ENCODE measurements at places on chromosomes 11 and 22.
A peak's percentile ranks its signal among the peaks of the same experiment; 100 is the strongest.

- DNase-seq = no peak
These were observed 811 bp downstream of the LRRC4C start for GRCh38 chr11:41458641-41459040.

DNA sequence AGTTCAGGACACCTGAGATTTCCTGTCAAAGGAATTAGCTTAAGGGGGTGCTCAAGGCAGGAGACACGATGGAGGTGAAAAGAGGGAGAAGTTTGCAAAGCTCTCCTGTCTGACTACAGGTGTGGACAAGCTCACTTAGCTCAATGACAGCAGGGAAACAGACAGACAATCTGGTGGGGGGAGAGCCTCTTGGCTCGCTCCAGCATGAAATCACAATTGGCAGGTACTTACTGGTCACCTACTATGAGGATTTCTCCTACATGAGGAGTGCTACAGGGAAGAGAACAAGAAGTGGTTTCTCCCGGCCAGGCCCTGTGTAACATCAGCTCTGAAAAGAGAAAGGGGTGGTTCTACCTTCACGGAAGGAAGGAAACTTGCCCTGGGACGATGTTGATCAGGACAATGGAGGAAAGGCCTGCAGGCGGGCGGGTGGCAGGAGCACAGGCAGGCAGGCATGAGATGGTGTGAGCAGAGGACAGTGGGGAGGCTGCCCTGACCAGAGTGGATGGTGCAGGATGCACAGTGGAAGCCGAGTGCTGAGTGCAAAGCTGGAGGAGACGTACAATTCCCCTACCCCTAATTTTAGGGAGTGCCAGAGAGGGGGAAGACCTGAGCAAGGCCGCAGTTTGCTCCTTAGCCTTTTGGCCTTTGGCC is 57.9 kb upstream of the CRTAM start:
- DNase-seq = no peak

GRCh38 chr22:28333088-28333487 is 346.6 kb downstream of the TTC28 start:
- DNase-seq = no peak

GRCh38 chr11:63970902-63971301 is 3.5 kb upstream of the COX8A start:
- DNase-seq = no peak

DNA sequence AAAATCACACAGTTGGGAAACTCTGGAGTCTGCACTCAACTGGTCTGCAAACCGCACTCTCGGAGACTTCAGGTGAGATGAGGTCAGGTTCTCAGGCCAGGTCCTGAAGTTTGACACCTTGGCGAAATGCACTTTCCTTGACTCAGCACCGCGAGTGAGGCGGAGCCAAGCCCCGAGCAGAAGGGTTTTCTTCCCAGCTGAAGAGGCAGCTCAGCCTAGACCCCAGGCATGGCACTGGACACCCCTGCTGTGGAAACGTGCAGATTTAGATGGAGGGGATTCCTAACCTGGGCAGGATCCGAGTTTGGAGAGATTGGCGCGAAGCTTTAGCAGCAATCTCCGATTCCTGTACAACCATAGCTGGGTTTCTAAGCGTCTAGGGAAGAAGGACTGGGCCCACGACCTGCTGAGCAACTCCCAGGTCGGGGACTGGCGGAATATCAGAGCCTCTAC is 835 bp upstream of the MYOD1 start:
- DNase-seq = no peak

DNA sequence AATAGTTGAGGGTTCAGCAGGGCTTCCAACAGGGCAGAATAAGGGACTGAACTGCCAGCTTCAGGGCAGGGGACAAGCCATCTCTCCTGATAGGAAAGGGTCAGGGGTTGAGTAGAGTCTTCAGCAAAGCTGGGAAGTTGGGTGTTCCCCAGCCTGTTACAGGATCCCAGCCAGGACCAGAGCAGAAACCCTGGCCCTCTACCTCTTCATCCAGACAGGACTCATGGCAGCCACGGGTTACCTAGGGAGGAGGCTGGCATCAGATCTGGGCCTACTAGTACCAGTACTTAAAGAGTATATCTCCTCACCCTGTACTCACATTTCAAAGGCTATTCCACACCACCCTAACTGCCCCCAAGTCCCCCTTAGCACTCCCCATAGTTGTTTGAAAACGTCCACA is 2.4 kb upstream of the TAF10 start:
- no peak for DNase-seq

GRCh38 chr11:67260406-67260805 is 5.9 kb upstream of the GRK2 start:
- no peak for DNase-seq

- no peak for DNase-seq
These were observed 56.6 kb downstream of the CCDC81 start for GRCh38 chr11:86431258-86431657.

GRCh38 chr11:4466871-4467442 is 15.5 kb upstream of the OR52K1 start:
- no peak for DNase-seq

- DNase-seq = no peak
These were observed 1.6 kb downstream of the BSX start for GRCh38 chr11:122979815-122980595.

DNA sequence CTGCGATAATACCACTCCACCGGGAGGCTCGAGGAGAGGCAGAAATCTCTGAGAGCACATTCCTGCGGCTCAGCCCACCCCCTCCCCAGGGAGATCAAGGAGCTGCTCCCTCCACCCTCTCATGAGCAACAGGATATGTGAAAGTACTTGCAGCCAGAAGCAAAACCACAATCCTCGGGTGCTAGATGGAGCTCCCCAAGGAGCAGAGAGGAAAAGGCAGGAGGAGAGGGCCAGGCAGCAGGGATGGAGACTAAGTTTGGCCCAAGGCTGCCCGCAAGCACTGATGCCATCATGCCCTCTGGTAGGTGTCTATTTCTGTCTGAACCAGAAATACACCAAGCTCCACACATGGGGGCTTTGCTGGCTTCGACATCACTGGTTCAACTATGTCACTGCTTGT is 22.3 kb downstream of the VPS37C start:
- no peak for DNase-seq

- DNase-seq = no peak
These were observed at the start of gene ETS1 for GRCh38 chr11:128587415-128587814. Gene ETS1 (minus strand): TSS chr11:128587558. CDS start chr11:128573130, 14,428 bp downstream.

DNA sequence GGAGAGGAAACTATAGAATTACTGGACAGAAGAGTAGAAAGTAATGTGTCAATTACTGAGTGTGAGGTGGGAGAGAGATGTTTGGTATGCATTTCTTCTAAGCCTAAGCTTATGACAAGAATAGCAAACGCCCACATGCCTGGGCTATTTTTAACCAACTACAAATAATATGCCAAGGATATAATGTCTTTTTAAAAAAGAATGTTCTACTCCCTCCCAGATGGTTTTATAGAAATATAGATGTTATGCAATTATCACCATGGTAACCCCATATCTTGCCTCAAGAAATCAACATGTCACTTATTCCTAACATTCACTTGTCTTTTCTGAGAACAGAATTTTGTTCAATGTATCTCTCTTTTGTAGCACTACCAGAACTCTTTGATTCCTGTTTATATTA is 996.7 kb upstream of the CHORDC1 start:
- no peak for DNase-seq

DNA sequence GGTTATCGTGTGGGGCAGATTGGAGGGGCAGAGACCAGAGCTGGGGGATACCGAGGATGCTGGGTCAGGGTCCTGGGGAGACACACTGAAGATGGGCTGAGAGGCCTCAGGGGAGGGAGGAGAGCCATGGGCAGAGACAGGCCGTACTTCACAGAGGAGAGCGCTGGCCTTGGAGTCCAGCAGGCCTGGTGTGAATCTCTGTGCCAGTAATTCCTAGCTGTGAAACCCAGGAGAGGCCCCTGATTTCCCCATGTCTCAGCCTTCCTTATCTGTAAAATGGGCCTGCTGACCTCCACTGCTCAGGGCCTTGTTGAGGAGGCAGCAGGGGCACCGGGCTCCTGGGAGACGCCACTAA is 23.4 kb downstream of the CACNA1I start:
- no peak for DNase-seq

DNA sequence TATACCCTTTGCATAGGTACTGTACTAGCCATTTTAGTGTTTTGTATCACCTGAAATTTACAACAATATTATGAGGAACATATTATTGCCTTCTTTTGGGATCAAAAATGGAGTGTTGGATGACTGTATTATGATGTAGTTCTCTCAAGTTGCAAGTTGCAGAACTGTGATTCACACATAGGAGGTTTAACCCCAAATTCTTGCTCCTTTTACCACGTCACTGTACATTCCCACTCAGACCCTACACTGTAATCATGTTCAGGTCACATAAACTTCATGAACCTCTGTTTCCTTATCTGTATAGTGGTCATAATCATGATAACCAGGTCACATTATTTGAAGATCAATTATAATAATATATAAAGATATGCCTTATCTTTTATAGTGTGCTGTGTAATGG is 925.1 kb upstream of the TENM4 start:
- DNase-seq = no peak

GRCh38 chr11:95153857-95154246 is 64.2 kb downstream of the ENDOD1 start:
- no peak for DNase-seq

DNA sequence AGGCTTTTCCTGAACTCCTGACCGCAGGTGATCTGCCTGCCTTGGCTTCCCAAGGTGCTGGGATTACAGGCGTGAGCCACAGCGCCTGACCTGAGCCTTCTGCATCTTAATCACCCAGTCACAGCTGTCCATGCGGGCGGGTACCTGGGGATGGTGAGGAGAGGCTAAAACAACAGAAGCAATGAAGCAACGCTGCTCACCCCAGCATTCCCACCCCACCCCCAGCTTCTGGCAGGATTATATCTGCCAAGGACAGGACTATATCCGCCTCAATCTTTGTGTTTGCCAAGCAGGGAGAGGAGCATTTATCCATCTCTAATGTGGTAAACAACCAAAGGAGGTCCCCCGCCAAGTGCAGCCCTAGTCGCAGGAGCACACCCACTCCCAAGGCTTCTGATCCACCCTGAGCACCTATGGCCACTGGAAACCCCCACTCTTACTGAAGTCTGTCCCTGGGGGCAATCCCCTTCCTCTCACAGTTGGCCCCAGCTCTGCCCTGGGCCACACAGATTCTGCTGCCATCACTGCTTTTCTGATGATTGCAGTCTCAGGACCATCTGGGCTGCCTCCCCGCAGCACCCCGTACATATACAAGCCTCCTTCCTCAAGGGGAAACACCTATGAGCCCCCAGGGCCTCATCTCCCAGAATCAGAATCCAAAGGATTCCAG is 8.8 kb upstream of the LGALS2 start:
- no peak for DNase-seq

GRCh38 chr11:2788168-2789071 is 88.6 kb upstream of the KCNQ1OT1 start:
- peak; percentile 55 for DNase-seq

- DNase-seq = no peak
These were observed 774 bp downstream of the APOBEC3D start for GRCh38 chr22:39021552-39022250.

- no peak for DNase-seq
These were observed 23.8 kb downstream of the SLC6A5 start for GRCh38 chr11:20623252-20623651.

DNA sequence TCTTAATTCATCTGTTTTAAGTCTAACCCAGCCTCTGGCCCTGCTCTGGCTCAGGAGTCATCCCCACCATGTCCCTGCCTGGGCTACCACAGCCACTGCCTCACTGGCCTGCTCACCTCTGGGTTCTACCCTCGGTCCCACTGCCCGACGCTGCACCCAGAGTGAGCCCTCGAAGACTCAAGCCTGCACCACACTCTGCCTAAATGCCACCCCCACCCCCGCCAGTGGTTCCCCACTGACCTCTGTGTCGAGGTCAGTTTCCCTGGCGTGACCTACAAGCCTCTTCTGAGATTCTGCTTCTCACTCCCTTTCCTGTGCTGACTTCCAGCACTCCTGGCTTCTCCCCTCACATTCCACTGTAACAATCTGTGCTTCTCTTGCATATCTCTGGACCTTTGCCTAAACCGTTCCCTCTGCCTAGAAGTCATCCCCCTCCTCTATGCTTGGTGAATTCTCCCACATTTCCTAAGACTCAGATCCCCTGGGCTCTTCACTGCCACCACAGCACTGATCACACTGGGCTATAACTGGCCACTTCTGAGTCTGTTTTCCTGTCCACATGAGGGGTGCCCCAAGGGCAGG is 12.5 kb upstream of the PDE2A start:
- DNase-seq = no peak

DNA sequence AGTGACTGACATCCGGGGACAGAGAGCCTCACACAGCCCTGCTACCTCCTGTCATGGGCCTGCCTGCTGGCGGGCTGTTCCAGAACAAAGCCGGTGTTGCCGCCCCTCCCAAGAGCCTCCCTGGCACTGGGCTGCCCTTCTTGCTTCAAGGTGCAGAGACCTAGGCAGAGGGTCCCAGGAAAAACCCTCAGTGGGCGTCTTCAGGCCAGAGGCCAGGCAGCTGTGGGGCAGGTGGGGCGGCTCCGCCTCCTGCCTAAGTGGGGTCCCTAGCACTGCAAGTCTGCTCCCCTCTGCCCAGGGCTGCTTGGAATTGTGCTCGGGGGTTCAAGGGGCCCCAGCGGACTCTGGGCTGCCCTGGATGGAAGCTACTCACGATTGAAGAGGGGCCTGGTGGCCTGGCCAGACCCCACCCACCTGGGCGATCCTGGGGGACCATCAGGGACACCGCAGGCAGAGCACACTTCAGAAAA is 20.4 kb upstream of the GNB1L start:
- no peak for DNase-seq

- peak; percentile 79 for DNase-seq
These were observed 1.1 kb upstream of the EXT2 start for GRCh38 chr11:44094260-44094868.

DNA sequence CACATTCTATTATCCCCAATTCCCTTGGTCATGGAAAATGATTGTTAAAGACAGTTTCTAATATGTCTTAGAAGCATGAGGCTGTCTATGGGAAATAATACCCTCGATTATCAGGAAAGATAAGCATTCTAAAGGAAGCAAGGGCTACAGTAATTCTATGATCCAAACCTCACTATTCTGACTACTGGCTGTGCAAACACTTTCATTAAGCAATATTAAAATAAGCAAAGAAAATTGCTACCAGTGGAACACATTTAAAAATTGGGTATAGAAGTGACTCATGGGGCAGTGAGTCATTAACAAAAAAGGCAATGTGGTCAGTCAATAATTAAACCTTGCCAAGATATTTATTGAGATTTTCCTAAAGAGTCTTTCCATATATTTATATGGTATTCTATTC is 1415.2 kb upstream of the TENM4 start:
- no peak for DNase-seq
